ENCODE measurements at places on chromosomes 13 and 19. TPM values are rescaled to one million over a fixed set of nuclear protein-coding genes. Genes with fewer than 3 reads are reported as not detected.

SULT2B1 gene
- total RNA-seq, result not detected

DNA sequence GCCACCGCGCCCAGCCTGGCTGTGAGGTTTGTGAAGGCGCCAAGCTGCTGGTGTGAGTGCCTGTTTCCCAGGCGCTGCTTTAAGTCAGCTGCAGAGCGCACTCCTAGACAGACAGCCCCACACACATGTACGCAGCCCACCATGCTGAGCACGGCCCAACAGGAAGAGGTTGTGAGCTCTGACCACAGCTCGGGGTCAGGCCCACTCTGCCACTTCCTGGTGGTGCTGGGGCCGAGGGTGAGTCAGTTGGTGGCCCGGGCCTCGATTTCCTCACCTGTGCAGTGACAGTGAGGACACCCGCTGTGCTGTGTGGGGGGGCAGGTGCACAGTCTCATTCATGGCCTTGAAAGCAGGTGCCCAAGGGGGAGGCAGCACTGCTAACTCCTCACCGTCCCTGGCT, 106.7 kb downstream of the KDM4B start:
- DNase-seq, result no peak

DNA sequence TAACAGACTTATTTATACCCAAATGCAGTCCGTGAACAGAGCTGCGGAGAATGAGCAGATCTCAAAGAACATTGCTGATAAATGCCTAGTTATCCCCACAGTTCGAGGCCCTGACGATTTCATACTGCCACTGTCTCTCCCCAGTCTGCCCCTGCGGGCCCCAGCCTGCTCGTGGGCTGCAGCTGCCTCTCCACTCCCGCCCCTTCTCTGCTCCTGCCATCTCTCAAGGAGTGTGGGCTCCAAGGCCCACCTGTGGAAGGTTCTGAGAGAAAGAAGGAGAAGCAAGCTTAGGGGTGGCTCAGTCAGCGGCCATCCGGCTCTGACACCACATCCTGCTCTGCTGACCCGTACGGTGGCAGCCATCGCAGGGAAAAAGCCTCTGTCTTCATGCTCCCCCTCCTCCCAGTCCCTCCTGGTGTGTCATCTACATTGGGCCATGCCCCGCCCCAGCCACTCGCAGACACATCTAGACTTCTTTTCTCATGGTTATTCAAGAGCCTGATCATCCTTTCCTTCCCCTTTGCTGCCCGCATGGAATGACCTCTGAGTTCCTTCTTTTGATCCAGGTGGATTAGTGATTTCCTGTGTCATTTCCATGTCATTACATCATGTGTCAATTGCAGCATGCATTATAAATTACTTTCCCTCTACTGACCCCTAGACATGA, 52.0 kb downstream of the EPS15L1 start:
- DNase-seq, result no peak

HCST gene
- 18.7 TPM for total RNA-seq

SYMPK gene
- 49.8 TPM for total RNA-seq

TINCR gene
- 1.1 TPM for total RNA-seq

- peak; percentile 85 for DNase-seq
These were observed 754 bp downstream of the DNAJB1 start for GRCh38 chr19:14517446-14517839.

- no peak for DNase-seq
These were observed 48.6 kb downstream of the PIN1 start for GRCh38 chr19:9883764-9884163.

WDR87 gene
- total RNA-seq, result not detected

DNA sequence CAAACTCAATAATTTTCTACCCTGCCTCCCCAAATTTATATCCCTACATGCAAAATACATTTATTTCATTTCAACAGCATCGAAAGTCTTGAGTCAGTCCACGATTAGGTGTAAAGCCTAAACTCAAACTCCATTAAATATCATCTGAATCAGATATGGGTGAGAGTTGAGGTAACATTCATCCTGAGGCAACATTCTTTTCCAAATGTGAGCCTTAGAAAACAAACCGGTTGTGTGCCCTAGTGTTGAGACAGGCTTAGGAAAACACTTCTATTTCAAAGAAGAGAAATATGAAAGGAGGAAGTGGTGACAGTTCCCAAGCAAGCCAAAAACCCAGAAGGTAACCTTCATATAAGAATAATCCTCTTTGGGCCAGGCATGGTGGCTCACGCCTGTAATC, 12.1 kb upstream of the ZNF441 start:
- DNase-seq, result no peak

DNA sequence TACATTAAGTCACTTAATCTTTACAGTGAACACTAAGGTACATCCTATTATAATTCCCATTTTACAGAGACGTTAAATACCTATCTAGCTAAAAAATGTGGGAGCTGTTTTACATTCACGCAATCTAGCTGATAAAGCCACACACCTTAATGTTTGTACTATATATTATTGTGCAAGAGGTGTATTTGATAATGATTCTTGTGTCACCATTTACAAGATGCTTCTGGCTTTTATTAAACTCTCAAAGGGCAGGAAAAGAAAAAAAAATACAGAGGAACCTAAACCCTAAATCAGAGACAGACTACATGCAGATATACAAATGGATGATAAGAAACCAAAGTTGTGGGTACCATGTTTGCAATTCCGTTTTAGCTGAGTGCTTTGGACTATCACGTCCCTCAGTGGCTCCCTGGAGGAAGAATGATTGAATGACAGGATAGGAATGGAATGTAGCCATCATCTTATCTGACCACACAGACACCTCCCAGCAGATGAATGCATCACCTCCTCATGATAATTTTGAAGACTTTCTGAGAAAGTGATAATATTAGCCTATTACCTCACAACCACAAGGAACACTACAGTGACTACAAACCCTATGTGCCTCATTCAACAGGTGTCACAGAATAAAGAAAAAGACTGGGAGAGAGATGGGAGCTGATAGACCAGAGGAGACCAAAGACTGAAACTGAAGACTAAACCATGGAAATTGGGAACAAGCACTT, 230.5 kb upstream of the SERP2 start:
- no peak for DNase-seq

ZNF540 gene
- 10.2 TPM for total RNA-seq

CEACAM4 gene
- total RNA-seq, result 1.8 TPM

- DNase-seq, result peak; percentile 96
These were observed at the start of gene IRF2BP1 for GRCh38 chr19:45885556-45886426. IRF2BP1 (minus strand) TSS chr19:45886141; CDS start chr19:45885774, 367 bp downstream.

- peak; percentile 77 for DNase-seq
These were observed 754 bp upstream of the SIX5 start for GRCh38 chr19:45769821-45770191.

GRCh38 chr13:66009241-66009640, 1220.9 kb downstream of the PCDH9 start:
- no peak for DNase-seq

ZNF429 gene
- total RNA-seq, result 5.8 TPM

DNA sequence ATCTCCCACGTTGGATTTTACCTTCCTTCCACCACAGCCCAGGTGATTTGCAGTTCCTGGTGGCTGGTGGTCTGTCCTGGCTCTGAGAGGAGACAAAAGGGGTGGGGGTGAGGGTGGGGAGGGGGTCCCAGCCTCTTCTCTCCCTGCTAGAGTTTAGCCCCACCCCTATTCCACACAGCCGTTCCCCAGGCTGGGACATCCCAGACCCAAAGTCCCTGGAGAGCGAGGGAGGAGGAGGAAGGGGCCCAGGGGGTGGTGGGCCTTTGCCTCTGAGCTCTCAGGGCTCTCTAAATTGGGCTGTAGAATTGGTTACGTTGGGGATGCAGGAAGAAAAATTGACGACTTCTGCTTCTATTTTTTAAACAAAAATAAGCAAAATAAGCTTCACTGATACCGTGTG, 81.9 kb downstream of the SLC6A16 start:
- no peak for DNase-seq

ZNF99 gene
- 0.19 TPM for total RNA-seq

GRCh38 chr19:1163934-1164683, 10.0 kb downstream of the SBNO2 start:
- no peak for DNase-seq

CGB5 gene
- not detected for total RNA-seq

ZNF83 gene
- 78.7 TPM for total RNA-seq

DNA sequence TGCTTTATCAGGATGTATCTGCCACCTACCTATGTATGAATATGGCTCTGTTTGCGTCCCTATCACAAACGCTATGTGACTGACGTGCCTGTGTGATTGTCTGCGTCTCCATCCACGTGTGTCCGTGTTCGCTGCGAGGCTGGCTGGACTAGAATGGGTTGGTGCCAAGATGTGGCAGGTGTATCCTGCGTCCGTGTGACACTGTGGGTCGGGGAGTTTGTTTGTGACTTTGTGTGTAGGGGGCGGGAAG, 6.7 kb upstream of the HOOK2 start:
- no peak for DNase-seq

- no peak for DNase-seq
These were observed 2.5 kb downstream of the KPNA3 start for GRCh38 chr13:49789968-49790367.

NTF4 gene
- not detected for total RNA-seq

DNA sequence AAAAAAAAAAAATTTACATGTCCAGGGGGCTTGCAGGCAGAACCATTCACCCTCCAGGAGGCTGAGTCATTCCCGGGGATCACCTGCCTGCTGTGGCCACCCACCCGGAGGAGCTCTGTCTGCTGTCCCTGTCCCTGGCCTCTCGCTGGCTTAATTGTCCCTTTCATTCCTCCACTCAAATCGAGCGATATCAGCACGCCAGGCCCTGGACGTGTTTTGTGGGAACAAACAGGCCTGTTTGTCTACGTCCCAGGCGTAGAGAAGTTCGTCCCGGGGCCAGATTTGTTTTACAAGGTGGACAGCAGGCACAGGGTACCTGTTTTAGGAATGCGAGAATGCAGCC, 21.2 kb downstream of the SULT2B1 start:
- DNase-seq, result no peak

GRCh38 chr19:45523642-45524256, 16.5 kb downstream of the VASP start:
- peak; percentile 86 for DNase-seq

DNA sequence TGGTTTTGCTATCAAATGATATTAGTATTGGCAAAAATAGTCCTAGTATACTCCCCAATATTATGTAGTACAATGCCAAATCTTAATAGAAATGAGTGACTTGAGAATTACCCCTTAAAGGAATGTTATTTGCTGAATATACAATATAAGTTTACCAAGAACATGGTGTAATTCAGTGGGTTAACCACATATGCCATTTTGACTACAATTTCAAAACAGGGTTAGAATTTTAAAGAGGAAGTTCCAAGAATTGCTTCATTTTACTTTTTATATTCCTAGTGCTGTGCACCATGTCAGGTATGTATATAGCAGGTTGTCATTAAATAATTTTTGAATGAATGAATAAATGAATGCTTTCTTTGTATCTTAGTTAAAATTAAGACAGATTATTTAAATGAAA, 66.3 kb downstream of the LMO7 start:
- no peak for DNase-seq

GRCh38 chr13:95343944-95344343, 42.7 kb upstream of the ABCC4 start:
- DNase-seq, result no peak

ZNF345 gene
- total RNA-seq, result 6.8 TPM

DNA sequence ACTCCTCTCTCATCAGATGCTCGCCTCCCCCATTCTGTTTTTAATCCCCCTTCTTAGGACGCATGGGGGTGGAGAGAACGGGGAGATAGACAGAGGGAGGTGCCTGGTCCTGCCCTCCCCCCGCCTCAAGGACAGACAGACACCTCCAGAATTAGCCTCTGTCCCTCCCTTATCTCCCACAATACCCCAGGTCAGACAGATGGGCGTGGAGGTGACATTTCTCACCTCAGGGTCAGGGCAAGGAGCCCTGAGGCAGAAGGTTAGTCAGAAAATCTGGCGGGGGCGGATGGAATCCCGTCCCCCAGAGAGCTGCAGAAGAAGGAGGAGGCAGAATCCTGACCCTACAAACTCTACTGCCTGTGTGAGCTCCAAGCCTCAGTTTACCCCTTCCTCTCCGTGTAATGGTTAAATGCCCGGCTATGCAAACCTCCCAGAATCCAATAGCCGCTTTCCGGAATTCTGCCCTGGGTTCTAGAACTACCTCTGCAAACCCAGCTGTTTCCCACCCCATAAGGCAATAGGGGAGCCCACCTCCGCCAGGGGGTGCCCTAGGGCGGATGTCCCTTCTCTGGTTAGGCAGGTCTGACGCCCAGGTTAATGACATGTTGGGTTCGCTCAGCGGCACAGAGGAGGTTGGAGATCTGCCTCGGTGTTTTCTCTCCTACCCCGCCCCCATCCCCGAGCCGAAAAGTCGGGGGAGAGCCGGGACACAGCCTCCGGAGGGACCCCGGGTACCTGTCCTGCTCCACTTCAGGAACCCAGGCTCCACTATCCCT, 900 bp downstream of the PPP1R13L start:
- peak; percentile 70 for DNase-seq

GRCh38 chr13:21538753-21539152, 65.2 kb downstream of the MICU2 start:
- no peak for DNase-seq

GRCh38 chr13:96090240-96091101, 564 bp downstream of the HS6ST3 start:
- DNase-seq, result peak; percentile 44

- peak; percentile 56 for DNase-seq
These were observed 5.8 kb upstream of the REXO1 start for GRCh38 chr19:1854039-1854541.

- no peak for DNase-seq
These were observed 753 bp downstream of the ZNF235 start for GRCh38 chr19:44303976-44304568.

- DNase-seq, result no peak
These were observed 81.2 kb downstream of the KDM4B start for GRCh38 chr19:5050067-5050656.

GRCh38 chr19:7177926-7178325, 108.4 kb downstream of the ZNF557 start:
- no peak for DNase-seq

SIGLEC11 gene
- 1.8 TPM for total RNA-seq

GRCh38 chr13:90047600-90047999, 1299.9 kb upstream of the MIR17HG start:
- DNase-seq, result no peak

- DNase-seq, result no peak
These were observed 29.0 kb upstream of the CXCL17 start for GRCh38 chr19:42471554-42472249.

GRCh38 chr19:11101057-11101456, 11.8 kb downstream of the LDLR start:
- no peak for DNase-seq

GRCh38 chr19:29831686-29832085, 19.9 kb downstream of the CCNE1 start:
- no peak for DNase-seq

KRTDAP gene
- total RNA-seq, result not detected

DNA sequence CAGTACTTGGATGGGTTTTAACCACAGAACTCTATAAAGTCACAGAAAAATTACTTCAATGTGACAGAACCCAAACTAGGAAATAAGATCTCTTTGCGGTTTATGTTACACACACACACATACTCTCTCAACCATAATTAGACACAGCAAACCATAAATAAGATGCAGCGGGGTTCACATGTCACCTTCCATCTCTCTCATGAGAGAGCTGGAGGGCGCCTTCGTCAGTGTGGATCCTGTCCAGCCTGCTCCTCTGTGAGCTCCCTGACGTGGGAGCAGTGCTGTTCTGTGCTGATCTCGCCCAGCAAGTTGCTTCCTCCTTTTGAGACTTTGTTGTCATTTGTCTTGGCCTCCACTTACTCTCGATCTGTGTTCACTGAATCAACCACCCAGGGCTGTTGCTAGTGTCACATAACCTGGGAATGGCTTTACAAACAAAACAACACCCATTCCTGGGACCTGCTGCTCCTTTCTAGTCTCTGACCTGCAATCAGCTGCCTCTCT, 204.9 kb upstream of the KL start:
- no peak for DNase-seq

Measured in aorta (tissue), 5 donors.